ENCODE measurements at places on chromosomes 3 and 15. TPM values are rescaled to one million over a fixed set of nuclear protein-coding genes. Genes with fewer than 3 reads are reported as not detected.
A peak's percentile ranks its signal among the peaks of the same experiment; 100 is the strongest.

DNA sequence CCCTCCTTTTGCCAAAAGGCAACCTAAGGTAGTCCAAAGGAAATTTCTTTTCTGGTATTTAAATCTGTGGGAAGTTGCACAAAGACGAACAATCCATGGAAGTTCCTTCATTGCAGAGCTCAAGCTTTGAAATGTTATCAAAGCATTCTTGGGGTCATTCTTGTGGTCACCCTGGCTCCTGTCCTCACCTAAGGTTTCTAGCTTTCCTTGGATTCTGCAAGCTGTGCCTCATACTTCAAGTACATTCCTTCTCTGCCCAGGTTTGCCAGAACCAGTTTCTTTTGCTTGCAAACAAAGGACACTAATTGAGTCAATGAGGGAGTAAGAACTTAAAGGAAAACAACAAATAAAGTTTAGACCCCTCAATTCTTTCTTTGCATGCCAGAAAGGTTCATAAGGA is 329.8 kb upstream of the PDZRN3 start:
- DNase-seq = no peak

- DNase-seq = no peak
These were observed 17.1 kb upstream of the SLC30A4 start for GRCh38 chr15:45539680-45540079.

CHAC1 gene
- 0.80 TPM for polyA plus RNA-seq

- peak; percentile 64 for DNase-seq
These were observed 5.3 kb downstream of the ACVR2B start for GRCh38 chr3:38458796-38459498.

DNA sequence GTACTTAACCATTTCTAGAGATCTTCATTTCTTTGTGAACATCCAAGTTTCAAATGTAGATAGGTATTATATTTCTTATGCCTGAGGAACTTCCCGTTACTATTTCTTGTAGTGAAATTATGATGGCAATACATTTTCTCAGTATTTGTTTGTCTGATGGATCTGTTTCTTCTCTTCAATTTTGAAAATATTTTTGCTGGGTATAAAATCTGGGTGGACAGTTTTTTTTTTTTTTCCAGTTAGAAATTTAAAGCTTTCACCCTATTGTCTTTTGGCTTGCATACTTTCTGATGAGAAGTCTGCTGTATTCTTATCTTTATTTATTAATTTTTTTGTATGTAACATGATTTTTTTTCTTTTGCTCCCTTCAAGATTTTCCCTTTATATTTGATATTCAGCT is 175.8 kb downstream of the SV2B start:
- no peak for DNase-seq

DNA sequence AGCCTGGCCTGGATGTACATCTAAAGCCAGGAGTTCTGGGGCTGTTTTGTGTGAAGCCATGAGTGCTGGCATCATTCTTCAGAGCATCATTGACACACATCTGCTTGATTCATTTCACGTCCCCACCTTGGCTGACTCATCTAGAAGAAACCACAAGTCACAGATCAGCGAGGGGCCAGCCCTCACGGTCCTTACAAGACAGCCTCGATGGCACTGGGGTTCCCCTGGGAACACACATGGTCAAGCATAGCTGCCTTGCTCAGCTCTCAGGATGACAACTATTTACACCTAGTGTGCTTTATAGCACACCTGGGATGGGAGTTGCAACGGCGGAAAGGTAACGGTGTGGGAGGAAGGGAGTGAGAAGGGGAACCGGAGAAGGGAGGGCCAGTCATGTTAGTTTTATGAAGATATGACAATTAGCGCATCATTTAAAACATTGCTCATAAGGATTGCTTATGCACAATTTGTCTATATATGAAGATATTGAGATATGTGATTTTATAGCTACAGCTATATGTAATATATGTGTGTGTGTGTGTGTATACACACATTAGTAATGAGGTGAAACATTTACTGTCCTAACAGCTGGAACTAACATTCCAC is 227.1 kb downstream of the RPLP1 start:
- DNase-seq = no peak

FANCD2 gene
- 11.5 TPM for polyA plus RNA-seq

- peak; percentile 81 for DNase-seq
These were observed 110.6 kb downstream of the XXYLT1 start for GRCh38 chr3:195160257-195160898.

DNA sequence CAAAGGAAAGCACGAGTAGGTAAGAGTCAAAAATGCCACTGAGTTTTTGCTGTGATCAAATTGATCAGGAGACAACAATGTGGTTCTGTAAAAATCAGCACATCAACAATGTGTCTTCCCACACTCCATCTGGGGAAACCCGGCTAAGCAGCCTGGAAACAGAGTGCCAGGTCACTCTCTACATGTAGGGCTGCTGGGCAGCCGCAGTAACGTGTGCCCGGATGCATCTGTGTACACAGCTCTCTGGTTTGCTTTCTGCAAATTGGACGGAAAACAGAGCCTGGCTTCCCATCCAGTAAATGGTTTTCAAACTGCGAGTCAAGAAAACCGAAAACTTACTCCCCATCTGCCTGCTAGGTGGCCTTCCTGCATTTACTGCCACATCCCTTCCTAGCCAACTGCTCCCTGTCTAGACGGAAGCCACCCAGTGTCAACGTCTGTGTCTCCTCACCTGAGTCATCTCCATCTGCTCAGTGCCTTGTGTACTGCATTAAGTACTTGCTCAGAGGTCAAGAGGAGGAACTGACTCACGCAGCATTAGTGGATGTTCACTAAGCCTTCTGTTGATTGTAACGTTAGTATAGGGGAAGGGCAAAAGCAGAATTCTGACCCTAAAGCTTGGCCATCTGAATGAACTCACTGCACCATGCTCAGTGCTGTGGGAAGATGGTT is 124.1 kb downstream of the TJP1 start:
- no peak for DNase-seq

IL17RD gene
- 32.5 TPM for polyA plus RNA-seq

- DNase-seq = no peak
These were observed 3.4 kb downstream of the IFT57 start for GRCh38 chr3:108218811-108219210.

DNA sequence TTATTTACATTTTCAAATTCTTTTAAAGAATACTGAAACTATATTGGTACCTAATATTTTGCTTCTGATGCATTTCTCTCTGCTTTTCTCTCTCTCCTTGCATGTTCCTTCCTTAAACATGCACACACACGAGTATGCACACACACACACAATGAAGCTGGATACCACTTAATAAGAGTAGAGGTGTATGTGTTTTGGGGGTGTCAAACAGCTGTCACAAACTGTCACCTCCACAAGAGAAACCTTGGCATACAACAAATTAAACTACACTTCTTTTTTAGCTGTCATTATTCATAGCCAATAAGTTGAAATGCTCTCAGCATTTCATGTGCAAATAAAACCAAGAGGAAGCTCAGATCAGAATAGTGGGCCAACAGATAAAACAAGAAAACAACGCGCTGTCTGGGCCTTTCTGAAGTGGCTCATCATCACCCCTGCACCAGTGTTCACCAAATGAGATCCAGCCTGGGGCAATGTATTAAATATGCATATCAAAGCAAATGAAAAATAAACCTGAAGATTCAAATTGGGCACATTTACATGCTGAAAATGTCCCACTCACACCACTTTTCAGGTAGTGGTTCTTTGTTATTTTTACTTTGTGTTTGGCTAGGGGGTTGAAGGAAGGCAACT is 9.7 kb downstream of the MEIS2 start:
- DNase-seq = no peak

Data from muscle of leg (tissue), 16 donors.